Esophagus squamous epithelium (tissue), 5 donors: ENCODE measurements at places on chromosomes 2 and 18. TPM values are rescaled to one million over a fixed set of nuclear protein-coding genes. Genes with fewer than 3 reads are reported as not detected.

The DCC gene
- total RNA-seq, result 0.06 TPM

The PCBP1 gene
- total RNA-seq, result 96.8 TPM

The NETO1 gene
- not detected for total RNA-seq

The PRKRA gene
- 58.6 TPM for total RNA-seq

The OSR1 gene
- total RNA-seq, result 1.8 TPM

The SULT1C2 gene
- total RNA-seq, result 0.57 TPM

The MYO7B gene
- not detected for total RNA-seq

The TMEM178A gene
- 0.29 TPM for total RNA-seq

The ASPRV1 gene
- 0.38 TPM for total RNA-seq

The CNTNAP5 gene
- not detected for total RNA-seq

The FAM237A gene
- not detected for total RNA-seq

The POTEE gene
- total RNA-seq, result not detected

The TXNDC2 gene
- total RNA-seq, result 0.09 TPM

The RAD51AP2 gene
- 0.19 TPM for total RNA-seq

The RGPD4 gene
- total RNA-seq, result not detected

The ATAD2B gene
- total RNA-seq, result 7.4 TPM

The GPR148 gene
- not detected for total RNA-seq

The ZSWIM2 gene
- not detected for total RNA-seq

The HMSD gene
- total RNA-seq, result not detected

The ATP6V1C2 gene
- total RNA-seq, result 17.3 TPM

The GAD1 gene
- 0.26 TPM for total RNA-seq

The PRSS56 gene
- not detected for total RNA-seq

The GCKR gene
- 0.44 TPM for total RNA-seq

The NDC80 gene
- 2.9 TPM for total RNA-seq

The FN1 gene
- 170 TPM for total RNA-seq

The CDH7 gene
- not detected for total RNA-seq

The POTEI gene
- not detected for total RNA-seq

The SERPINB13 gene
- total RNA-seq, result 228 TPM

The CCDC141 gene
- total RNA-seq, result 3.1 TPM

The VAMP8 gene
- total RNA-seq, result 96.5 TPM

The CDH19 gene
- 0.38 TPM for total RNA-seq

The PLA2R1 gene
- 14.7 TPM for total RNA-seq

The RAX gene
- not detected for total RNA-seq

The FIGN gene
- 1.9 TPM for total RNA-seq

The IL36B gene
- total RNA-seq, result not detected

The CCDC102B gene
- total RNA-seq, result 0.27 TPM

The C1GALT1C1L gene
- total RNA-seq, result not detected

The MBD2 gene
- total RNA-seq, result 46.2 TPM

The TMEFF2 gene
- total RNA-seq, result not detected

The DNAJC27 gene
- 4.6 TPM for total RNA-seq

The CROCC2 gene
- total RNA-seq, result not detected

The MROH2A gene
- total RNA-seq, result under 0.01 TPM

The MPHOSPH10 gene
- total RNA-seq, result 18.9 TPM

The DNER gene
- total RNA-seq, result 1.1 TPM

The UCN gene
- total RNA-seq, result not detected

The ZNF2 gene
- total RNA-seq, result 3.0 TPM

The SPAG16 gene
- 26.0 TPM for total RNA-seq

The CYP26B1 gene
- 6.7 TPM for total RNA-seq

The MXD1 gene
- 38.5 TPM for total RNA-seq

The CCDC85A gene
- 2.1 TPM for total RNA-seq

The CBLN2 gene
- not detected for total RNA-seq

The MATN3 gene
- total RNA-seq, result 0.45 TPM

The TEX44 gene
- not detected for total RNA-seq

The EHBP1 gene
- 111 TPM for total RNA-seq

The FKBP1B gene
- 9.5 TPM for total RNA-seq

The CCDC150 gene
- total RNA-seq, result 10.1 TPM

The GPR45 gene
- total RNA-seq, result not detected
